NCI-H69 (cell line): ENCODE measurements at places on chromosomes 7 and 10.

DNA sequence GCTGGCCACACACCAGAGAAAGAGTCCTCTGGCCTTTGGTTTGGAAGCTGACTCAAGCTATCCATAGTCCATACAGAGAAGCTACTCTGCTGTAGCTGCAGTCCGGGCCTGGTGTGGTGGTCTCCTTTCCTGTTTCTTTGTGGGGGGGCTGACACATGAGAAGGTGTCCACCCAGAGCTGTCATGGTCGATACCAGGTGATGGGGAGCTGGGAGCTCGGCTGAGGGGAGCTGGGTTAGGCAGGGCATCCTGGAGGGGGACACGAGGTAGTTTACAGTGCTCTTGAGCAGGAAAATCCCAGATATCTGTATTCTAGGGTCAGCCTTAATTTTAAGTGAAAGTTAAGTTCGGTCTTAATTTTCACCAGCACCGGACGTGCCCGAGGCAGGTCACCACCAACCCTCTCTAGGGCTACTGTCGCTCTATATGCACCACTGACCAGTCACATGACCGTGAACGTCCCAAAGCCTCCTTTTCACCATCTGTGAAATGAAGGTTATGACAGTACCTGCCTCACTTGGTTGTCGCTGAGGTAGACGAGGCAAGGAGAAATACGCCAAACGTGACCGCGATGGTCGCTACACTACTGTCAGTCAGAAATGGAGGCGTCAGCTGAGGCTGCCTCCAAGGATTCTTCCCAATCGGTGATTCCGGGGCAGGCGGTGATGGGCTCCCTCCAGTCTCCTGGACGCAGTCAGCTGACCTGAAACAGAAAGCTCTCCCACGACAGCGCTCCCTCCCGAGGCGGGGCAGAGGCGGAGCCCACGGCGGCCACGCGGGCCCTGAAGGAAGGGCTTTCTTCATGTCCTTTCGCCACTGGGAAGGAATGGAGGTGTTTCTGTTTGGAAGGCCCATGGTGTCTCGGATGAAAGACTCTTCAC is 69.4 kb upstream of the SHH start:
- DNase-seq: no peak

DNA sequence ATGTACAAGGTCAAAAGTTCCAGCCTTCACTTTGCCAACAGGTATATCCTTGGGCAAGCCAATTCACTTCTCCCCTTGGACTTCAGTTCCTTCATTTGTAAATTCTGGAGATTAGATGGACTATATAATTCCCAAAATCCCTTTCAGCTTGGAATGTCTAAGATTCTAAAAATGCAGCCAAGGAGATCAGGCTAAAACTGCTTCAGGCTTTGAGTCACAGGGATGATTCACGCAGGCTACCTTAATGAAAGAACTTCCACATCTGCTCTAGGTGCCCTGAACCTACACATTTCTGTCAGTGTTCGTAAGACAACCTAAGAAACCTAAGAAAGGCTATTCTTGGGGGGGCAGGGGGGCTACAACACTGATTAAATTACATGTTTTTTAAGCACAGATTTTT is 7.1 kb downstream of the CPVL start:
- DNase-seq: no peak

DNA sequence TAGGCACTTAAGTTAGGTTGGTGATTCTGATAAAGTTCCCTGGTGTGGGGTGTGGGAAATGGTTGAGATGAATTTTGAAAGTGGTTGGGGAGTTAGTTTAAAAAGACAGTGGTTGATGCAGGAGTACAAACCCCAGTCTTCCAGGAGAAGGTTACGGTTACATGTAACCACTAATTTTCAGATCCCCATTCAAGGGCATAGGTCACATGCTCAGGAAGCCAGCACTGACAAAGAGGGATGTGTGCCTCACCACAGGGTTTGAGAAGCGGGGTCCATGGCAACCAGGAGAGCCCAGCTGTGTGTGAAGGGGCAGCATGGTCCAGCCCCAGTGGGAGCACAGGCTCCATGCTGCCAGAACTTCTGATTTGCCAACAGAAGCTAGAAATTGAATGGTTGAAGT is 144.2 kb downstream of the MDFIC start:
- peak; percentile 53 for DNase-seq

- no peak for DNase-seq
Measured at GRCh38 chr7:158745057-158745715, 40.6 kb upstream of the NCAPG2 start.

GRCh38 chr7:136062625-136063325 is 85.6 kb upstream of the MTPN start:
- peak; percentile 95 for DNase-seq

- DNase-seq: no peak
Measured at GRCh38 chr7:45980973-45981372, 59.9 kb upstream of the IGFBP3 start.

DNA sequence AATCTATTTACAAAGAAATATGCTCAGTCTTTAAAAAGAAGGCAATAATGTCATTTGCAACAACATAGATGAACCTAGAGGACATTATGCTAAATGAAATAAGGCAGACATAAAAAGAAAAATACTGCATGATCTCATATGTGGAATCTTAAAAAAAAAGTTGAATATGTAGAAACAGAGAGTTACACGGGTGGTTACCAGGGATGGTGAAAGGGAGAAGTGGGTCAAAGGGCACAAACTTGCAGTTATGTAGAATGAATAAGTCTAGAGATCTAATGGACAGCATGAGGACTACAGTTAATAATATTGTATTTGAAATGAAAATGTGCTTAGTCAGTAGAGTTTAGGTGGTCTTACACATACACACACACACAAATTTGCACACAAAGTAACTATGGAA is 88.2 kb upstream of the CCDC71L start:
- DNase-seq: no peak

DNA sequence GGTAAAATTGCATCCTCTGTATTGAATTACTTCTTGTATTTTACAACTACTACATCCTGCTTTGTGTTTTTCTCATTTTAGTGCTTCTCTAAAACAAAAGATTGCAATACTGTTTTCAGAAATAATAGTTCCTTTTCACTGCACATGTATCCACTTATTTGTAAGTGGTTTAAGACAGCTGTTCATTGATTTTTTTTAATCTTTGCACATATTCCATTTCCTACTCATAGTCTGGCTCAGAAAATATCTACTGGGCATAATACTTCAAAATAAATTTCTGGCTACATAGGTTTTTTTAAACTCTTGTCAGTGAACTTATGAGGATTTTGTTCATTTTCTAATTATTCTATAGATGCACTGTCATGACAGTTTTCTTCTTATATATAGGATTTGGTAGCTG is 54.8 kb downstream of the SND1 start:
- DNase-seq: no peak

- DNase-seq: peak; percentile 8
Measured at GRCh38 chr7:90409667-90410066, 6.4 kb downstream of the CLDN12 start.

GRCh38 chr7:106824458-106824857 is 40.6 kb upstream of the PIK3CG start:
- DNase-seq: no peak

DNA sequence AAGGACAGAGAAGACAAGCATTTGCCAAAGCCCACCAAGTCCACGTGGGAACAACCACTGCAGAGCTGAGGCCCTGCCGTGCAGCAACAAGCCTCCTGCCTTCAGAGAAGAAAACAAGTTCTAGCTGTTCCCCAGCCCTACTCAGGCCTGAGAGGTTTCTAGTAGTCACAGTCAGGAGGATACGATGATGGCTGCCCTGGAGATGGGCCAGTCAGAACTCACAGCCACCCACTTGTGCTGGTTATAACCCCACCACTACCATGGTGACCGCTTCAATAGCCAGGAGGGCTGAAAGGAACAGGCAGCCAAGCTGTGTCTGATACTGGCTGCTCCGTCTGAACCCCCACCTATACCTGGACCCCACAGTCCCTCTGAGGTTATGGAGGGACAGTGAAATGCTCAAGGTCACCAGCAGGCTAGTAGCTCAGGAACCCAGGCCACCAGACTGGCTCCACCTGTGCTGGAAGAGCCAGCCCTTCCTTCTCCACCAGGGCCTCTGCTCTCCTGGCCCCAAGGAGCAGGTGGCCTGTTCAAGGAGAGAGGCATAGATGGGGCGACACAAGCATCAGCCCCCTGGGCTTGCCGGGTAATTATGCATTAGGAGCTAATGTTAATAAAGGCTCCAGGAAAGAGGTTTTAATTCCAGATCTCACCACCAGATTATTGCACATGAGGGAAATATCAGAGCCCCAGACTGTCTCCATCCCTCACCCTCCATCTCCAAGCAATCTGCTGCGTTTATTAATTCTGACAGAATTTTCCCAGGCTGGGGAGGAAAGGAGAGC is 125.8 kb upstream of the PCBD1 start:
- DNase-seq: no peak

DNA sequence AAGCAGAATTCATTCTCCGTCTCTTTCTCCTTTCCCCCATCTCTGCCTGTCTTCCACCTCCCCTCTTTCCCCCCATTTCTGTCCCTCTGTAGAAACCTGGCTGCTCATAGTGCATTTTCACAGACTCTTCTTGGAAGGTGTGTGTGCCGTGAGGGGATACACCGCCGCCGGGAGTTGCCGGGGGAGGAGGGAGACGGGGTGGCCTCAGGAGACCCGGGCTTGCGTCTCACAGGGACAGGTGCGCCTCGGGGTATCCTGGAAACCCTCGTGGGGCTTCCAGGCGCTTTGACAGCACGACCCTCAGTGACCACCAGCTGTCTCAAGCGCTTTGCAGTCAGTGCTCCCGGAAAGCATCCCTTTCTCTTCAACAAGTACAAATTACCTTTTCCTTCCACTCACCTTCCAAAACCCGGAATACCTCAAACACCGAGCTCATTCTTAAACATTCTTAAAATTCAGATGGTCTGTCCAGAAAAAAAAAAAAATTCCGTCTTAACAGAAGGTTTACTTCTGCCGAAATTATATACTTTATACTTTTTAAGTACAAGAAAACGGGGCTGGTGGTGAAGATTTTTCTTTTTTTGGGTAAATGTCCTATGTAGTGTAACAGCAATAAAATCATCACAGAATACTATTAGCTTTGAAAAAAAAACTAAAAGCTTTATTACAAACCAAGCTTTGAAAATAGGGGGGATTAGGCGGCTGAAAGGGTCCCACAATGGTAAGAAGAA is 8.2 kb downstream of the EMX2 start:
- DNase-seq: no peak

DNA sequence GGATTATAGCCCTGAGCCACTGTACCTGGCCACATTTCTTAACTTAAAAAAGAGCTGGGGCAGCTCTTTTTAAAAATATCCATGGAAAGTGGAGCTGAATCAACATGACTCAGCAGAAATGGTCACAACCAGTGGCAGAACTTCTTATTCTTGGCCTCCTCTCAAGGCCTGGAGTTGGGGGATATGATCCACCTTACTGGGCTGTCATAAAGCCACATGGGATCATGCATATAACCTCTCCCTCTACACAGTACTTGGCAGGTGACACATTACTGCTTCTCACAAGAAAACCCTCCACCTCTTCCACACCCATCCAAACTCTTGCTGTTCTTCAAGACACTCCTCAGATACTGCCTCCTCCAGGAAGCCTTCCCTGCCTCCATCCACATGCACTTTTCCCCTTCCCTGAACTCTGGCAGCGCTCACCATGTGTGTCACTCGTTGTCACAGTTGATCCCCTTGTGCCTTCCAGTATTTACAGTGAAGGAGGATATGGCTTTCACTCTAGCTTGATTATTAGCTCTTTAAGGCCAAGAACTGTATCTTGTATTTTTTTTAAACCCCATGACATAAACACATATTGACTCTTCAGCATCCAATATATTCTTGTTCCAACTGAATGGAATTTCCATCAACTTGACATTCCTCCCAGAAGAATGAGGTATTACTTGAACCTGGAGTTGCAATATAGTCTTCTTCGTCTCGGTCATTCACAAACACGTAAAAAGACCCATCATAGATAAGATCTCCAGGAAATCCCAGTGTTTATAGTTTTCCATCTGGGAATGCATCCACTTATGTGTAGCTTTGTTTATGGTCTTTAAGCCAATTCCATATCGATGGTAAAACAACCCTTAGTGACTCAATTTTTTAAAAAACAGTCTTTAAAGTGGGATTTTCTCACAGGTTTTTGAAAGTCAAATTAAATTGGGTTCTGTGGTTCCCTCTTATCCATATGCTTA is 85.5 kb downstream of the TBXAS1 start:
- no peak for DNase-seq

DNA sequence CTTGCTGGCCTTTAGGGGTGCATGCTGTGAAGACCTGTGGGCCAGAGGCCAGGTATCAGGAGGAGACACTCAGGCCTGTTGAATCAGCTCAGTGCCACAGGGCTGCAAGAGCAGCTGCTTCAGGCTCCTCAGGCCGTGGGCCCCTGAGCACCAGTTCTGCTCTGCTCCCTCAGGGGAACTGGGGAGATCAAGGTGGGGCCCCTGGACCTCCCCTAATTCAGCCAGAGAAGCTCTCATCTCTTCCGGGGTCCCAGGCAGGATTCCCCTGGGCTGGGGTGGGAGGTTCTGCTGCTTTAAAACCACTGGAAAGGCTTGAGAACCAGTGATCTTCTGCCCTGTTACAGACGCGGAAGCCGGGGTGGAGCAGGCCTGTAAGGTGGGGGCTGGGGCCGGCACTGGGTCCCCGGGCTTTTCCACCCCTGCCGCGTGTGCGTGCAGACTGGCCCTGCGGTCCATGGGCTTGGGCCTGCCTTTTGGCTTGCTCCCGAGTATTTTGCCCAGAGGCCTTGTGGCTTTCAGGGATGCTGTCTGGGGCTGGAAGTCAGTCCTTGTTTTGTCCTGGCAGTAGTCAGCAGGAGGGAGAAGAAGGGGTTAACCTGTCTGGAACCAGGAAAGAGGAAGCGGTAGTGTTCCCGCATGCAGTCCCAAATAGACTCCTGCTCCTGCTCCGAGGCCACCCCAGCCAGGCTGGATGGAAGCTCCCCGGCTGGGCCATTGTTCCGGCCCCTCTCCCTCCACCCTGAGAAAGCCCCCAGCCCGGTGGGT is 74.3 kb downstream of the LHPP start:
- DNase-seq: no peak

DNA sequence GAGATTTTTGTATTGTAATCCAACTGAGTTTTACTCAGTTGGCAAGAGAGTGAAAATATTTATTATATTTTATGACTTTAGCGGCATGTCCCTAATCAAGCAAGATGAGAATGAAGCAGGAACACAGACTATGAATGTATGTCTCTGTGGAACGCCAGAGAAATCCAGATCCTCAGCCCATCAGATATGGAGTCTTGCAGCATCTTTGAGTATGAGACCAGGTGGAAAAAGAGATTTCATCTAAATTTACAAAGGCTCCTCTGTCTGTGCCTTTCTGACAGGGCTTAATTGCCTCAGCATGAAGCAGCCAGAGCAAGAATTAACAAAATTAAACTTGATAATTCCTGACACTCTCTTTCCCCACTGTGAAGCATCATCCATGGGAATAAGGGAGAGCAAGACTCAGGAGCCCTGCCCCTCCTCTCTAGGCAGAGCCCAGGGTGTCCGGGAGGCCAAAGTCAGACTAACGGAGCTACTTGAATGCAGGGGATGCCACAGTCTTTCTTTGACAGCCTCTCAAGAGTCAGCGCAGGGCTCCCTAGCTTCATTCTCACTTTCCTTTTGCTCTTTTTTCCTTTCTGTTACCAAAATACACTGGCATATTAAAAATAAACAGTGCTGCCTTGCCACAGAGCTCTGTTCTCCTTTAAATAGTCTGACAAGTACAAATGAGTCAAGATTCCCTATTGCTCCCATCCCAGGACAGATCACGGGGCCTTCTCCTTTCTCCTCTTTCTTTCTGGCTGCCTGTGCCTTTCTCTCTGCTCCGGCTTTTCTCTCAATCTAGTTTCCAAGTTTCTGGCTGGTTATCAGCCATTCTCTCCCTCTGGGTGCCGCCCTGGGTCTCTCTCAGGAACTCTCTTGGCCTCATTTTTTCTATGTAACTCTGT is 132.2 kb upstream of the INHBA start:
- no peak for DNase-seq

- DNase-seq: no peak
Measured at GRCh38 chr10:34978080-34978479, 112.1 kb downstream of the CUL2 start.
